Stimulated activated CD4-positive, alpha-beta T cell treated with anti-CD3 and anti-CD28 coated beads, Interleukin-12 subunit alpha, Interleukin-12 subunit beta, amount 100 ng/mL, for 24 hours (primary cell): ENCODE measurements at places on chromosomes 12 and 14.
A peak's percentile ranks its signal among the peaks of the same experiment; 100 is the strongest.

GRCh38 chr14:78450669-78451318 lies 280.6 kb downstream of the NRXN3 start:
- no peak for DNase-seq

DNA sequence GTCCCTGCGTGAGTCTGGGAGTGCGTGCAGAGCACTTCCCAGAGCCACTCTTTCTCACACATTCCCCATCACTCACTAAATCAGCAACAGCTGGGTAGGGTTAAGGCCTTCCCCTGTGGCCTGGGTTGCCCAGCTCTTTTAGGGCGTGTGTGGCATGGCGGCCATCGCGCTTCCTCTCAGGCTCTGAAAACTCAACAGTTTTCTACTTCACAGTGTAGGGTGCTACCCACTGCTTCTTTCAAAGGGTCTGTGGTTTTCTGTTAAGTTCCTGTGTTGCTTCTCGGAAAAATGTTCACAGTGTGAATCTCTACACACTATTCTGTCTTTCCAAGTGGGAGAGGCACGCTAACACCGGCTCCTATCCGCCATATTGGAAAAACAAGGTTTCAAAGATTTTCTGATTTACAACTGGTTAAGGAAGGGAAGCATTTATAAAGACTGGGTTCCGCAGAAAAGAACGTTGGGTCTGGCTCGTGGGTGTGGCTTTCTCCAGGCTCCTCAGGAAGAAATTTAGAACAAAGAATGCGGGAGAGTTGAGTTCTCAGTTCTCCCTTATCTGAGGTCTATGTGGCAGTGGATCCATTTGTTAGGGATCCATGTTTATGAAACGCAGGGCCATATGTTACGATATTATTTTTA lies 34.9 kb upstream of the AEBP2 start:
- DNase-seq, result no peak

GRCh38 chr14:31842899-31843298 lies 234.2 kb upstream of the ARHGAP5 start:
- DNase-seq, result no peak

DNA sequence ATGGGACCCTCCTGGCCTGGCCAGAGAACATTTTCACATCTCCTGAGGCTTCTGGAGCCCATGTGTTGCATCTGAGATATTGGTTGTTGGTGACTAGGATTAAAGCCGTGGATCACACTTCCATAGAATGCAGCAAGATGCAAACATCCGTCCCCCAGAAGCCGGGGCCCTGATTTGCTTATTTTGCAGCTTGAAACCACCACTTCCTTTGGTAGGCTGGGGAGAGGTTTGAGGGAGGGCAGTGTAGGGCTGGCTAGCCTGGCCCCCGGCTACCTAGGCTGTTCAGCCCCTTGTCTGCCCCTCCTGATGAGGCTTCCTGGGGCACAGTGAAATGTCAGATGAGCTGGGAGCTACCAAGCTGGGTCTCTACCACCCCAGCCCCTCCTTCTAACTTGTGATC lies 209.7 kb upstream of the PWP1 start:
- no peak for DNase-seq

DNA sequence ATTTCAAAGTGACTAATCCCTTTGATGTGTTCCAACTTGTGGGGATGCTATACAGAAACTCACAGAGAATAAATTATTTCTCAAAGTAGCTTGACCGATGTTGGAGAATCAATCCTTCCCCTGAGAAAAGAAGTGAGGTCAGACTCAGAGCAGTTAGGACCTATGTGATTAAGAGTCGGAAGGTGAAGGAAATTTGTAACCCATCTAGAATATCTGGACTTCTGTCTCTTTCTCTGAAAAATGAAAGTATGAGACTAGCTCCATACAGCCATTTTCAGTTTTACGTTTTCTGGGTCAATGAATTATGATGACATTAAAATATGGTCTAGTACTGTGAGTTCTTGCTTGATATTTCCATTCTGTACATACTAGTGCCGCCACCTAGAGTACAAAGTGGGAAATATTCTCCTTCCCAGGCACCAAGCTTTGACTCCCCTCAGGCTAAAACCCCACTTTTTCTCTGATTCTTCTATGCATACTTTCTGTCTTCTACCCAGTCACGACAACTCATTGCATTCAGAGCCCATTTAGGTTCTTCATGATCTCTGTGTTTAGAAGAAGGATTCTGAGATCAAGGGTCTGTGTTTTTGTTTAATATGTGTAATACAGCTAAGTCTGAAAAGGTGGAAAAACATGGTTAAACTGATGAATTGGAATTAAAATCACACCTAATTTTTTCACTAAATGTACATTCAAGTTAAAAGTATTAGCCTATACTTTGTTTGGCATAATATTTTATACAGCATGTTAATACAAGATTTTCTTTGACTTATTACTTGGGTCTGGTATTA lies 6.9 kb upstream of the NTS start:
- DNase-seq, result no peak

DNA sequence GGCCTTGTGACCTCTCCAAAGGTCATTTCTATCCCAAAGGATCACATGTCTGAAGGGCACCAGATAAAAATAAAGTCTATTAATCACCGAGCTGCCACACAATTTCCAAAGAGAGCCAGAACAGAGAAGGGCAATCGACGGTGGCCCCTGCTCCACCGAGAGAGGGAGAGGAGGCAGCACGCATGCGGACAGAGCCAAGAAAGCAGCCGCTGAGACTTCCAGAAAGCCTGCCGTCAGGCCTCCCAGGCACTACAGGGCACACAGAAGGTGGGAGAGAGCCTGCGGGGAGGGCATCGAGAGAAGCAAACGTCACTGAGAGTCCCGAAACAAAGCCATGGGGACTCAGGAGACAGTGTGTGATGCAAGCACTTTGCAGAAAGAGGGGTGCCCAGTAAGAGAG lies 182.0 kb downstream of the DPF3 start:
- DNase-seq, result no peak

- no peak for DNase-seq
Observed at GRCh38 chr14:33636716-33637115, 314.2 kb downstream of the EGLN3 start.

DNA sequence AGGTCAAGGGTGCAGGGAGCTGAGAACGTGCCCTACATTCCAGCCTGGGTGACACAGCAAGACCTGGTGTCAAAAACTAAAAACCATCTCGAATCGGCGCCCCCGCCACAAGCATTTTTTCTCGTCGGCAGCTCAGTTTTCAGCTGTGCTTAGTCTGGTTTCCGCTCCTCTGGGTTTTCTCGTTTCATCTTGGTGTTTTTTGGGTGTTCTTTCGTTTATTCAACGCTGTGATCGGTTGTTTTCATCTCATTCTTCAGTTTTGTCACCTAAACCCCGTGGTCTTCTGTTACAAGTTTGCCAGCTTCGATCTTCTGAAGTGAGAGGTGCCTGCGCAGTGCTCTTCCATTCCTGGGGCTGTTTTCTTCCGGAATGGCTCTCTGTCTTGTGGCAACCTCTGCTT lies 41.4 kb downstream of the NOC4L start:
- DNase-seq, result no peak

GRCh38 chr14:37230551-37231194 lies 32.9 kb downstream of the MIPOL1 start:
- DNase-seq, result no peak

- DNase-seq, result no peak
Observed at GRCh38 chr12:130666645-130667044, 49.5 kb downstream of the RIMBP2 start.

- no peak for DNase-seq
Observed at GRCh38 chr12:121514184-121514742, 66.6 kb downstream of the KDM2B start.

DNA sequence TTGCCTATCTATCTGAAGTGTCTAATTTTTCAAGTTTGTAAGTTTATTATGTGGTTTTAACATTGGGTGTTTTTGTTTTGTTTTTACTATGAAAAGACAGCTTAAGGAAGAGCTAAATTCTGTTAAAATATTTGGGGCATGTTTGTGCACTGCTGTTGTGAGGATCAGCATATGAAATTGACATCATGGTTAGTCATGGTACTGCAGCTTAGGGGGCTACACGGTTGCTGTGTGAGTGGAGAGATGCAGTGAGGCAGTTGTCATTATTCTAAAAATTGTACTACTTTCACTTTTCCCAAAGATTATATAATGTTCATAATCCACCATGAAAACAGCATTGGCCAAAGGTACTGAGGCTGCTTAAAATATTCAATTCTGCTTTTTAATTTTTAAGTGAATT lies 49.0 kb downstream of the ZC3H14 start:
- no peak for DNase-seq

DNA sequence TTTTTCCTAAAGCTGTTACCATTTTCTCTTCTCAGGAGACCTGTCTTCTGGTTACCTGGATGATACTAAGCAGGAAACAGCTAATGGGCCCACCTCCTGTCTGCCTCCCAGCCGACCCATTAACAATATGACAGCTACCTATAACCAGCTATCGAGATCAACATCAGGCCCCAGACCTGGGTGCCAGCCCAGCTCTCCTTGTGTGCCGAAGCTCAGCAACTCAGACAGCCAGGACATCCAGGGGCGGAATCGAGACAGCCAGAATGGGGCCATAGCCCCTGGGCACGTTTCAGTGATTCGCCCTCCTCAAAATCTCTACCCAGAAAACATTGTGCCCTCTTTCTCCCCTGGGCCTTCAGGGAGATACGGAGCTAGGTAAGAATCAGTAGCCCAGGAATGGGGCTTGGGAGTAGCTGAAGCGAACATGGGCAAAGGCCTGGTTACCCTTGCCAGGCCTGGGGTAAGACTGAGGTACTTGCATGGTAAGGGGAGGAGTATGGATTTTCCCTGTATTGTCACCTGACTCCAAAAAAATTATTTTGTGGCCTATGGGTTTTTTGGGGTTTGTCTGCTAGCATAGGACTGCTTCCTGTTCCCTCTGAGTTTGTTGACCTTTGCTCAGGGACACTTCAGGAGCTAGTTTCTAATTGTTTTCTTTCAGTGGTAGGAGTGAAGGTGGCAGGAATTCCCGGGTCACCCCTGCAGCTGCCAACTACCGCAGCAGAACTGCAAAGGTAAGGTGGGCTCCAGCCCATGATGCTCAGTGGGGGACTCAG lies 26.6 kb downstream of the TRAFD1 start:
- no peak for DNase-seq

DNA sequence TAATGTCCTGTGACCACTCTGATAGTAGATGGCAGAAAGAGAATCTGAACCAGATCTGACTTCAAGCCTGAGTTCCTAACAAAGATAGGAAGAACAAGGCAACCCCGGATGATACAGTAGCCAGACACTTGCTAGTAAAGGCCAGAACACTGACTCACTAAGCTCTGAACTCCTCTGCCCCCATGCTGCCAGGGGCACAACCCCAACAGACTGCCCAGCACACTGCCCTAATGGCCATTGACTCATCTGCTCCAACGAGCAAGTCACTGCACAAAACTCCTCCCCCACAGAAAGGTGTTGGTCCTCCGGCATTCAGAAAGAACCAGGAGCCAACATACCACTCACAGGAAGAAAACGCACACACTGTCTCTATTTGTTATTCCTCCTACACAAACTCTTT lies 179.6 kb upstream of the NUDT4 start:
- DNase-seq, result no peak

DNA sequence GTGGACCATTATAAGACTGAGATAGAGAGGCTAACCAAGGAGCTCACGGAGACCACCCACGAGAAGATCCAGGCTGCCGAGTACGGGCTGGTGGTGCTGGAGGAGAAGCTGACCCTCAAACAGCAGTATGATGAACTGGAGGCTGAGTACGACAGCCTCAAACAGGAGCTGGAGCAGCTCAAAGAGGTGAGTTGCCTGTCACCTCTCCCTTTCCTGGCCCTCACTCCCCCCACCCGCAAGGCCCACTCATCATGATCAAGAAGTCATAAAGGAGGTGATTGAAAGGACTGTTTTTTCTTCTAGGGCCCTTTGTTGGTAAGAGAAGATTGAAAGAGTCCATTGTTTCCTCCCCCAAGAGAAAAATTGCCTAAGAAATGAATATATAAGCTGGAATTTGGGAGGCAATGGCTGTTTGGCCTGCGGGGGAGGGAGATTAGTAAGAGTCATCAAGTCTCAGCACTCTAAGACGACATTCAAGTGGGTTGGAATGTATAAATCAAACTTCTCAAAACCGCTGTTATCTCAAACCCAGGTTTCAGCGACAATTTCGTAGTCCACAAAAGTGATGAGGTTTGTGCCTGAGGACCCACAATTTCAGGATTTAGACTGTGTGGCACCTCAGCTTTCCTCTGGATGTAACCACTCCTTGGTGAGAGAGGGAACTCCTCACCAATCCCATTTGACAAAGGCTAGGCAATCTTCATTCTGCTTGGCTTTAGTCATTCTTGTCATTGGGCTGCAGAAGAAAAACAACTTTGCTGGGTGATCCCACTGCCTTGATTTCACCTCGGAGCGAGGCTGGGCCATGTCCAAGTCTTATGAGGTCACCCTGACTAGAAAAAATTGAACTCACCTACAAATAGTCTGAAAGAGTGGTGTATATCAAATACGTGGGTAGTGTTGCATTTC lies 966 bp downstream of the BICD1 start:
- DNase-seq, result peak; percentile 19

DNA sequence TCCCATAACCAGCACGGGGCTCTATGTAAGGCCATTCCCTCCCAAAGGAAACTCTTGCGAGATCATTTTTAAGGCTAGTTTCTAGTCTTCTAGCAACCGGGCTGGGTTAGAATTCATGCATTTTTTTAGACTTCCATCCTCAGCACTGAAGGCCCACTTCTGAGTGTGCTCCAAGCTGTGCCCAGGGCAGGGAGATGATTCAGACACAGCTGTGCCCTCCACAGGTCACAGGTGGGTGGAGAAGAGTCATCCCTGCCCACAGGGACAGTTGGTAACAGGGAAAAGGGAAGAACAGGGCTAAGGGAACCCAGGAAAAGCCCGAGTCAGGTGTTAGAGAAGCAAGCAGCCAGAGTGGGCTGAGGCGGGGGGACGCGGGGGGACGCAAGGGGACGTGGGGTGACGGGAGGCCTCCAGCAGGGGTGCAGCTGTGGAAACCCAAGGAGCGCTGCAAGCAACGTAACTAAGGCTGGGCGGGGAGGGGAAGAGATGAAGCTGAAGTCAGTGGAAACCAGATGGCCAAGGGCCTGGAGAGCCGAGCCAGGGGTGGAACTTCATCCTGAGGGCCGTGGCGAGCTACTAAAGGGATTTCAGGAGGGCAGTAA lies 27.2 kb upstream of the PPP2R5C start:
- no peak for DNase-seq

DNA sequence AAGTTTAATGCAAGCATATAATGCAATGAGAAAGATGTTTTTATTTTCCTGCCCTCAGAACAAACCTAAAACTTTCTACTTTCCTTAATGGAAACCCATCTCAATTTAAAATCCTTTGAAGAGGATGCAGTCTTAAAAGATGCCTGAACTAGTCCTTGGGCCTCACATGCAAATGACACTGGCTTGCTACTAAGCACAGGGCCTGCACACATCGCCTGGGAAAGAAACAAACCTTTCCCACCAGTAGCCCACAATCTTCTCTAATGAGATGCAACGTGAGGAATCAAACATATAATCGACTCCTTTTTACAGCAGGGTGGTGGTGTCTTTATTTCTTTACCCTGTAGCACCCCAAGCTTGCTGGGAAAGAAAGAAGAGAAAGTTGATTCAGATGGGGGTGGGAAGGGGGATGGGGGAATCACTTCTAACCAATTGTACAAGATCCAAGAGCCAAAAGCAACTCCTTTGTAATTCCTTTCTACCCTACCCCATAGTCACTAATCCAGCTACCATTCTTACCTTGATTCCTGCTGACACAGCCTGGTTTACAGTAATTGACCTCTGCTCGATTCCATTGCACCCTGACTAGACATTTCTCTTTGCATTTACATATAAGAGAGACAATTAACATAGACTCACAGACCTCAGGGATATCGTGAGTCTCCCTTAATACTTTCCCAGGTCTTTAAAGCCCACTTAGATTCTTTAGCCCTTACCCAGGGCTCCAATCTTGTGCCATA lies 69.5 kb upstream of the FERMT2 start:
- no peak for DNase-seq
